Keratinocyte (primary cell): ENCODE measurements at places on chromosomes 3 and 15.

GRCh38 chr15:80442728-80443403, 38.7 kb downstream of the ARNT2 start:
- DNase-seq = no peak

DNA sequence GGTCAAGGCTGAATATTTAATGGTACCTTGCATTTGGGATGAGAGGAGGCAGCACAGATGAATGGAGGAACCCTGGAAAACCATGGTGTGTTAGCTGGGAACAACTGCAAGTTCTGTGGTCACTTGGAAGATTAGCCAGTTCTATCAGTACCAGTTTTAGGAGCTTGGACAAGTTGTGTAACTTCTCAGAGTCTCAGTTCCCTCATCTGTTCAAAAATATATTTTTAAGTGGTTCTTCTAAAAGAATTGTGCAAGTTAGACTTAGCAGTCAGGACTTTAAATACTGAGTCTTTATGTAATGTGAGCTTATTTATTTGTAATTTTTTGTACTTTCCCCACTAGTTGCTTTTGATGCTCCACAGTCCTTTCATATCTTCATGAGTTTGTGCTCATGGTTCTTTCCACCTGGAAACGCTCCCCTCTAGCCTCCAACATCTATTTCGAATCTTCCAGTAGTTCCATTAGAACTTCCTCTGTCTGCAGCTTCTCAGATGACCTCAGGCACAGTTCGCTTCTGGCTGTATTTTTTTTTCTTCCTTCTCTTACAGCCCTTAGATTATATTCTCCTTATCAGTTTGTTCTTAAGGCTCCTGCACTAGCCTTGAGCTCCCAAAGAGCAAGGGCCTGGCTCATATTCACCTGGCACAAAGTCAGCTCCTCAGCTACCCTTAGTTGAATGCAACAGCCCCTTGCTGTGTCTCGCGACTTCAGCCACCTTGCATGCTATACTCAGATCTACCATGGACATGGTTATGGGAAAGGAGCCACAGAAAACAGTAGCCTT, 27.1 kb downstream of the ITPR1 start:
- DNase-seq = no peak

DNA sequence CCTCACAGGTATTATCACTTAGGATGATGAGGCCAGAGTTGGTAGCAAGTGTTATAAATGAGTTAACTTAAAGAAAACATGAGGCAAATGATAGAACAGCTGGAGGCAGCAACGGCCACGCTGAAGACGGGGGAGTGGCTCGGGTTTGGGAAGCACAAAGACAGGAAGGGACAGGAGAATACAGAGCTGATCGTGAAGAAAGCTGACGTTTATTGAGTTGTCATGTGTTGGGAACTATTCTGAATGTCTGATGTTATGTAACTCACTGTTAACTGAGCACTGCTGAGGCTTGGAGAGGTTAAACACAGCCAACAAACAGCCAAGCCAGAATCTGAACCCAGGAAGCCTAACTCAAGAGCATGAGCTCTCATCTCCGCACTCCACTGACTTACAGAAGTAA, 42.3 kb downstream of the FGD5 start:
- no peak for DNase-seq

GRCh38 chr3:187856555-187856954, 111.3 kb upstream of the BCL6 start:
- DNase-seq = no peak

DNA sequence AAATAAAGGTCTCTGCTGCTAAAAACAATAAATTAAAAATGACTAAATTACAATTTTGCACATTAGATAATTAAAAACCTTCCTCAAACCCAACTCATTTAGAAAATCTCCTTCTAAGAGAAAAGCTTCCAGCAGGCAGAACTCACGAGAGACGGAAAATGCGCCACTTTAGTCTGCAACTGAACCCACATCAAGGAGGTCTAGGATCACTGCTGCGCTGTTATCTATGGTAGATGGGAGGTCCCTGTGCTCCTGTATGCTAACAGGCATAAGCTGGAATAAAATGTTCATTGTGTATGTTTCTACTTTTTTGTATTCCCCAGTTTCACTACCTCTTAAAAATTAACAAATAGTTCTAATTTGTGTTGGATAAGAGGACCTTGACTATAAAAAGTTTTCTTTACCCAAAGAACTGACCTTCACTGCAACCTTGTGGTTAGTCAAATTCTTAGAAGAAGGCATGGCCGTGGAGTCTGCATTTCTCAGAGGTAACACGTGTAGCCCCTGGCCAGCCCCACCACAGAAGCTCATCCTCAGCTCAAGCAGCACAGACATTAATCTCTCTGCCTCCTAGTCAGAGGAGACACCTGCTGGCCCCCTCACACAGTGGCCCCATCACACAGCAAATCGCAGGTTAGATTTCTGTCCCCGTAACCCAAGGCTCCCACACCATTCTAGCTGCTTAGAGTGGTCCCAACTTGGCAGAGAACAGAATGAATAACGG, 22.3 kb downstream of the STIMATE start:
- DNase-seq = no peak

GRCh38 chr15:74429781-74430400, 3.9 kb downstream of the SEMA7A start:
- no peak for DNase-seq

- DNase-seq = no peak
Measured at GRCh38 chr3:179436517-179436916, 14.8 kb downstream of the GNB4 start.

DNA sequence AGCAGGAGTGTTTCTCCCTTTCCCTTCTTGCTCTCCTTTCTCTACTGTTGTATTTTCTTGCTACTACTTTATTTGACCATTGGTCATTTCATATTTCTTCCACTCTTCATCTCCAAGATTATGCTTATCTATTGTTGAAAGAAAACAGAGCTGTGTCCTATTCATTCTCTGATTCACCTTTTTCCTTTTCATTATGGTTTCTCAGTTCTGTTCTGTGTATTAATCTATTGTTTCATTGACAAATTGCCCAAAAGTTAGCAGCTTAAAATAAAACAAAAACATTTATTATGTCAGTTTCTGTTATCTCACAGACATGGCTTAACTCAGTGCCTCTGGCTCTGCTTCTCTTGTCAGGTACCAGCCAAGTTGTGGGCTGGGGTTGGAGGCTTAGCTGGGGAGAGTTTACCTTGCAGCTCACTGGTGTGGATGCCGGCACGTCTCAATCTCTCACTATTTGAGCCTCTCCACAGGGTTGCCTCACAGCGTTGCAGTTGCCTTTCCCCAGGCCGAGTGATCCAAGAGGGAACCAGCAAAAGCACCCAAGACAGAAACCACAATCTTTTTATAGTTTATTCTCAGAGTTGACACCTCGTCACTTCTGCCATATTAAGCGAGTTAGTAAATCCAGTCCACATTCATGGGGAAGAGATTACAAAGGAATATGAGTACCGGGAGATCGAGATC, 36.9 kb upstream of the FILIP1L start:
- no peak for DNase-seq

DNA sequence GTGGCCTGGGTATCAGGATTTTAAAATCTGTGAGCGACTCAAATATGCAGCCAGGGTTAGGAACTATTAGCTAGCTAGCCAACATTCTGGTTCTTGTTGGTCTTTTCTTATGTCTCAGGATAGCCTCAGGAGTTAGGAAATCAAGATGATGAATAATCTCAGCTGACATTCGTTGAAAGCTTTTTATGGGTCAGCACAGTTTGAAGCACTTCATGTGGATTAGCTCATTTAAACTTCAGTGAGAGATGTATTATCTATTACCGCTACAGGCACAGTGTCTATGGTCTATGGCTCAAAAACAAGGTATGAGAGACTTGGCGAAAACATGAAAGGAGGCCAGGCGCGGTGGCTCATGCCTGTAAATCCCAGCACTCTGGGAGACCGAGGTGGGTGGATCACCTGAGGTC, 187.5 kb upstream of the THRB start:
- no peak for DNase-seq

DNA sequence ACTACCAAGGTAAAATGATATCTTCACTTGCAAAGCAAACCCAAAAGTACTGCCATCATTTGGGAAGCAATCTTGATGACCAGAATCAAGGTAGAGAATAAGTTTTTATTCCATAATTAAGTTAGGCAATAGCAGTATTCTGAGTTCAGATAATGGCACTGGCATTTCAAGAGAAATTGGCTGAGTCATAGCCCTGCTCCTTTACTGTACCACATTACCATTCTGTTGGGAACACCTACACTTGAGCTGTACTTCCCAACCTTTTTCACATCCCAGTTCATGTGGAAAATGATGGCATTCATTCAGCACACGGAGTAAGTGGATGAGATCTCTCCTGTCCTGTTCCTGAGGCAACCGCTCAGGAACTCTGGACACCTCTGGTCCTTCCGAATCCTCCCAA, 311.6 kb upstream of the TPRG1 start:
- no peak for DNase-seq

GRCh38 chr15:67838789-67839332, 984 bp downstream of the RNU6-1 start:
- no peak for DNase-seq

- no peak for DNase-seq
Measured at GRCh38 chr3:88385090-88385489, 235.3 kb downstream of the C3orf38 start.

DNA sequence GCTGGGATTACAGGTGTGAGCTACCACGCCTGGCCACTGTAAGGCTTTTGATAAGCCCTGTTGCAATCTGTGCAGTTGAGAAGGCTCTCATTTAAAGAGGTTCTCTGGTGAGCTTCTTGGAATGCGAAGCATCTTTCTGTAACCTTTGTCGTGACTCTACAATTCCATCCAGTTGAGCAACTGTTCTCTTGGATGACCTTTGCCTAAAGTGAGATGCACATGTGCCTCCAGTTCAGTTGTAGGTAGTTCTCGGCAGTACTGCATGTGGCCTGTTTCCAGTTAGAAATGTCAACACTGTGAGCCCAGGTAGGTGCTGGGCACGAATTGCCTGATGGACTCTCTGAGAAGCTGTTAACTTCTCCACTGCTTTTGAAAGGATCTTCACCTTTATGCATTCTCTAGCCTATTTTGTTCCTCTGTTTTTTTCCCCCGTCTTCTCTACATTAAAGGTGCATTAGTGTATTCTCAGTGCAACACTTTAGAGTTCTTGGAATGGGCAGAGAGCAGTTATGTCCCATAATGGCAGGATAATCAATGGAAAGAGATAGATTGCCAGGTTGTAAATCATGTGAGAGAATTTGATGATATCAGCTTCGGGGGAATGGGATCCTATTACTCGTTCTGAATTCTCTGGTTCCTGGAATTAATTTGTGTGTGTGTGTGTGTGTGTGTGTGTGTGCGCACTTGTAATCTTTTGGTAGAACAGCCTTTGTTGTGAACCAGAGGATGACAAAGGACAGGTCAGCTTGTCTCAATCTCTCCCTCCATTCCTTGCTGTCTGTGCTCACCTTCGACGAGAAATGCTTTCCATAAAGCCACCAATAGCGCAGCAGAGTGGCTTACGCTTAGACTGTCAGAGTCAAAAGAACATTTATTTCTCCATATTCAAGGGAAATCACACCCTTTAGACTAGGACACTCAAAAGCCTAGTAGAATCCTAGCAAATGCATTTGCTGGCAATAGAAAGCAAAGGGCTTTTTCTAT, 51.1 kb downstream of the PTPRG start:
- DNase-seq = no peak

DNA sequence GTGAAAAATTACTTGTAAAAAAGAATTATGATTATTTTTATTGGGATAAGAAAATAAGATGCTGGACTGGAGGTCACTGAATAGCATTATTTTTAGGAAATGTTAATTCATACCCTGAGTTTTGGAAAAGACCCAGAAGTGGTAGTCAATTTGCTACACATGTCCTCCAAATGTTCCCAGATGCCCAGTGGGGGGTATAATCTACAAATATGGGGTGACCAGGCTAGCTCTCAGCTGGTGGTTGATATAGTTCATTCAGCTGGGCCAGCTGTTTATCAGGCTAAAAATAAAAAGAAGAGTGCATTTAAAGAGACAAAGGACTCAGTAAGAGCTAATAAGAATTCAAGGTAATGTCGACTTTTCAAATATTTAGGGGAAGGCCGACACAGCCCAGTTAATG, 402.0 kb upstream of the GOLIM4 start:
- no peak for DNase-seq

GRCh38 chr3:111715911-111716523, 120.9 kb upstream of the ZBED2 start:
- no peak for DNase-seq

DNA sequence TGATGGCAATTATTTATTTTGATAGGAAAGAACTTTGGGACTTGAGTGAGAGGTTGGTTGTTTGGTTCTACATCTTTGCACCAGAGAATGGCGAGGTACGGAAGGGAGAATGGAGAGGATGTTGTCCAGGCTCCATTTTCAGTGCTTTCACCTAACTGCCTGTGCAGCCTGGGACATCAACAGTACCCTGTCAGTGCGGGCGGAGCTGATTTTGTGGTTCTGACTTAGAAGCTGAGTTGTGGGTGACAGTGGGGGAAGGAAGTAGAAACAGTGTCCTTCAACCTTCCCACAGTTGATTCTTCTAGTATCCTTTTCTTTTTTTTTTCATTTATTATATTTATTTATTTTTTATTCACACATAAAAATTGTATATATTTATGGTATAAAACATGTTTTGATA, 95.3 kb downstream of the TIGIT start:
- DNase-seq = no peak

- DNase-seq = no peak
Measured at GRCh38 chr3:117665296-117665695, 955.7 kb downstream of the TUSC7 start.

DNA sequence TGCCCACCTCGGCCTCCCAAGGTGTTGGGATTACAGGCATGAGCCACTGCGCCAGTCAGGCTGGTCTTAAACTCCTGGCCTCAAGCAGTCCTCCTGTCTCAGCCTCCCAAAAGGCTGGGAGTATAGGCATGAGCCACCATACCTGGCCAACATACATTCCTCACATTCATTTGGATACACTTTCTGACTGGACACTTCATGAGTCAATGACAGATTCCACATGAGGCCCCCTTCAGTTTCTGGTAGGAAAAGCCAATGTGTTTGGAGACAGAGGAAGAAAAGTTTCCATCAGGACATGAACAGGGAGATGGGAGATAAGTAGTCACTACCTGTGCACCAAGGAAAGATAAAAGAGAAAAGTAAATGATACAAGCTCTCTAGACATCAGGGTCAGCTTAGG, 49.4 kb upstream of the GSK3B start:
- DNase-seq = no peak

DNA sequence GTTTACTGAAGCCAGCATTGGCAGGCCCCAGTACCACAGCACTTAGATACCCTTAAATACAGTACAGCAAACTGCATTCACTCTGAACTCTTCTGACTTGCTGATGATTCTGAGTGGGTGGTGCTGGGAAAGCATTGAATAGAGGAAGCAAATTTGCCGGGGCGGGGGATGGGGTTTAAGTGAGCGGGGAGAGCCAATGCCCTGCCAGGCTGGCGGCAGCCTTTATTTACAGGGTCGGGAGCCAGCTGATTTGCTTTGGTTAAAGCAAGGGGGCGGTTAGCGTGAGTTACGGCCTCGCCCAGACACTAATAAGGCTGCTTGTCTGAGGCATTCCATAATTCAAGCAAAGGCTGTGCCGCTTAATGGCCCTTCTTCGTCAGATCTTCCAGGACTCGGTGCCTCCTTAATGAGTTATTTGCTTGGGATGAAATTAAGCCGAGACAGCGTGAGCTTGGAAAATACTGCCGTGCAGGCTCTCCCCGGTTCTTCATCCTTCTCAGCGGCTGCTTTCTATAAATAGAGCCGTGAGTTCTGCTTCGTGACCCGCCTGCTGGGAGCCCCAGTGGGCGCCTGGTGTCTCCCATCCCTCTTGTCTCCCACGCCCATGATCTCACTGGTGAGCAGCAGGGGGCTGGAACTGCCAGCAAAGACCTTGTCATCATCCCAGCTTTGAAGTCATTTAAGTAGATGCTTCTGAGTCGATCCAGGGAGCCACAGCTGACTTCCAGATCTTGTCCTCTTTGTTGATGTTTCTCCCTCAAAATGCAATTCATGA, 25.8 kb downstream of the SPSB4 start:
- DNase-seq = no peak
